ENCODE measurements at places on chromosomes 16 and 17.

GRCh38 chr16:11506741-11507305 is 79.9 kb downstream of the LITAF start:
- no peak for DNase-seq

DNA sequence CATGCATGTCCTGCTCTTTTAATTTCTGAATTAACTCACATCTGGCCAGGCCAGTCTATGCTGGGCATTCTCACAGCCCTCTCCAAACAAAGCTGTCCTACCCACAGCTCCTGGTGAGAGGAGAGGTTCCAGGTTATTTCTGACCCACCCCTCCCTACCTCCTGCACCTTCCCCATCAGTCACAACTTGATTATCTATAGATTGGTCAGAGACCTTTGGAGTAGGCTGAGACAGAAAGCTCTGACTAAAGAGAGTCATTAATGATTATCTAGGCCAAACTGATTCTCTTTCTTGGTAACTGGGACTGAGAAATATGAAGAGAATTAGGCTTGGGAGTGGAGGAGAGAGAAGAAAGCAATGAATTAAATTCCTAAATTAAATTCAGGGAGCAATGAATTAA is 1.4 kb upstream of the KRT222 start:
- DNase-seq, result no peak

DNA sequence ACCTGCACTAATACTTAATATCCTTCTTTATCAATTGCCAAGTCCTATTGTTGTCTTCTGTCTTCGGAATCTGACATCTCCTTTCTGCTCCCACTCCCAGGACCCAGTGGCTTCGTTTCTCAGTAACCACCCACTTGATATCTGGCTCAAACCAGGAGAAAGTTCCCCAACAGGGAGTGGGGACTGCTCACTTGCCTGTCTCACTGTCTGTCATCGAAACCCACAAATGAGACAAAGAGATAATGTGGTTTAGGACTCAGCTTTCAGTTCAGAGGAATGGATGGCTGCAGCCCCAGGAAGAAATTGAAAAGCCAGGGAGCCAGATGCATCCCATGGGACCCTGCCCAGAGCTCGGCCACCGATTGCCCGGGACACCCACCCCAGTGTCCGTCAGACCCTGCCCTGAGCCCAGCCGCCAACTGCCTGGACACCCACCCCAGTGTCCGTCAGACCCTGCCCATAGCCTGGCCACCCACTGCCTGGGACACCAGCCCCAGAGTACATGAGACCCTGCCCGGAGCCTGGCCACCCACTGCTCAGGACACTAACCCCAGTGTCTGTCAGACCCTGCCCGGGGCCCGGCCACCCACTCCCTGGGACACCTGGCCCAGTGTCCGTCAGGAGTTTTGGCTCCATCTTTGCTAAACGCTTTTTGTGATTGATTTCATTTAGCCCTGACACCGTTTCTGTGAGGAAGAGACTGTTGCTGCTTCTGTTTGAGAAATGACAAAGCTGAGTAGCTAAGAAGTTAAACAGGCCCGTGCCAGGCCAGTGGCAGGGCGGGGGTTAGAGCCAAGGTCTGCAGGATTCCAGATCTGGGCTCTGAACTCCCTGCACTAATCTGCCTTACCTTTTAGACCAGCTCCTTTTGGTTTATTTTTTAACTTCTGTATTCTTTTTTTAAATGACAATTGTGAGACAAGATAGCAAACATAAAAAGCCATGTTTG is 251.4 kb downstream of the PHKB start:
- DNase-seq, result no peak

GRCh38 chr17:42428141-42428944 is 5.3 kb upstream of the CAVIN1 start:
- no peak for DNase-seq

DNA sequence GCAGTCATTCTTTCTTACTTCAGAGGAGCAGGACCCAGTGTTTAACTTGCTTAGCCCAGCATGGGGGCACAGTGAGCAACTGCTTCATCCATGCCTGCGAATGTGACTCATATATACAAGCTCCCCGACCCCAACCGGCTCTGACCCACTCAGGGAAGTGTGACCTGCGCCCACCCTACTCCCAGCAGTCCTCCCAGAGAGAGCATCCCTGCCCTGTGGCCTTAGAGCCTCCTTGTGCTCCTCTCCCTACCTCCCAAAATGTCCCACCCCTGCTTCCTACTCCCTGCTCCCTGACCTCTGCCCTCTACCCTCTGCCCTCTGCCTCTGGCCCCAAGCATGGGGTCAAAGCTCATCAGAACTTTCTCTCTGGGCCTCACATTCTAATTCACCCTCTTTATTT is 46.9 kb upstream of the DLX4 start:
- no peak for DNase-seq

DNA sequence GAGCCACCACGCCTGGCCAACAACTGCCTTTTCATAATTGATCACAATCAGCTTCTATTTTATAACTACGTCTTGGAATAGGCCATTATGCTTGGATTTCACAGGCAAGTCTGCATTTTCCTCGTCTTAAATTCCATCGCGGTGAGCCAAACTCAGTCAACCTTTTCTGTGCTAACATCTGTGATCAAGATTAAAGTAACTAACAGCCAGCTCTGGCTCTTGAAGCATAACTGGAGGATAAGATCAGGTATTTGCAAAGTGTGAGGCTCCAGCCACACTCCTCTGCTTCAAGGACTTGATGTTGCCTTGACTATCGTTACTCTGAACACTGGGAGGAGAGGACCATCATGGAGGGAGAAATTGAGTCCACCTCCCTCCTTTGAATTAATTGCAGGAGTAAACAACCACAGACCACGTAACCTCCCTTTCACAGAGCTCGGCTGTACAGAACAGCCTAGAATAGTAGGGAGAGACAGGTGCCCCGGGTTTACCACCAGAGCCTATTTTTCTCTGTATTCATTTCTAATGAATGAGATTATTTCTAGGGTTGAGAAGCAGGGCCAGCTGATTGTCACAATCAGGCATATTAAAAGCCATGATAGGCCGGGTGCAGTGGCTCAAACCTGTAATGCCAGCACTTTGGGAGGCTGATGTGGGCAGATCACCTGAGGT is 143.0 kb downstream of the XYLT1 start:
- no peak for DNase-seq
